NT2/D1 (cell line): ENCODE measurements at places on chromosomes 16 and 17.

DNA sequence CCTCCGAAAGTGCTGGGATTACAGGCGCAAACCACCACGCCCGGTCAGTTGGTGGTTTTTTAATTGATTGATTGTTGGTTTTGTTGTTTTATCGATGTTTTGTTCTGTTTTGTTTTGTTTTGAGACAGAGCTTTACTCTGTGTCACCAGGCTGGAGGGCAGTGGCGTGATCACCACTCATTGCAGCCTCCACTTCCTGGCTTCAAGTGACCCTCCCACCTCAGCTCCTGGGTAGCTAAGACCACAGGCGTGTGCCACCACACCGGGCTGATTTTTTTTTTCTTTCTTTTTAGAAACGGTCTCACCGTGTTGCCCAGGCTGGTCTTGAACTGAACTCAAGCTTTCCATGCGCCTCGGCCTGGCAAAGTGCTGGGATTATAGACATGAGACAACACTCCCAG is 12.4 kb downstream of the FAM234A start:
- DNase-seq = no peak

DNA sequence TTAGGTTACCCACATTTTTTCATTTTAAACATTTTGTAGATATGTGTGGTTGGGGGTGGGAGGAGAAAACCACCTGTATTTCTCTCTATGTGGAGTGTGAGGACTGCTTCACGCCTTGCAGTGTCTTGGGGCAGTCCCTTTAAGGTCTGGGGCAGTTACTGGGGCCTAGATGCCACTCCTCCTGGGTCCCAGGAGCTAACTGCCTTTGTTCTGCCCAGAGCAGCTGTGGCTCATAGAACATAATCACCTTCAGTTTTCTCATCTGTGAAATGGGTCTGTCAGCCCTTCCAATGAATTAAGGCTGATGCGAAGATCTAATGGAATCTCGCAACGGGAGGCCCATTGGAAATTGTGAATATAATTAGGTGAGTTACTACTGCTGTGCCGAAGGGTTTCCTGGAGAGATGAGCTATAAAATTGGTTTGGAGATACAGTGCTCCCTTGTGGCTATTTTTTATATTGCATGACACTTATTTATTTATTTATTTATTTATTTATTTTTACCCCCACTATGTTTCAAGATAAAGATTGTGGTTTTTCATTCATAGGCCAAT is 22.9 kb downstream of the DHRS7C start:
- DNase-seq = no peak

GRCh38 chr16:89360760-89361435 is 129.5 kb downstream of the ANKRD11 start:
- DNase-seq = no peak

- DNase-seq = no peak
Measured at GRCh38 chr17:57247261-57247660, 9.1 kb upstream of the MSI2 start.
